Fibroblast of lung (primary cell): ENCODE measurements at places on chromosomes 11 and 22. TPM values are rescaled to one million over a fixed set of nuclear protein-coding genes. Genes with fewer than 3 reads are reported as not detected.

DNA sequence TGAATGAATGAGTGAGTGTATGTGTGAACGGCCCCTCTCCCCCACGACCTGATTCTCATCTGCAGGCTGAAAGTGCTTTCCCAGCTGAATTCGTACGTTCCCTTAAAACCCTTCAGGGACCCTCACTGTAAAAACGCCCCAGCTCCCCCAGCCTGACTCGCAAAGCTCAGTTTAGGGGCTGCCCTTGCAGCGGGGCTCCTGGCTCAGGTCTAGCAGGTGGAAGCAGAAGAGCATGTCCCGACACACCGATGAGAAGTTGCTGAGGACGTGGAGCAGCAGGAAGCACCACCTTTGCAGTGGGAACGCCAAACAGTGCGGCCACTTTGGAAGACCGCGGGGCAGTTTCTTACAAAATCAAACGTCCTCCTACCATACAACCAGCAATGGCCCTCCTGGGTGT lies 3.6 kb upstream of the MRPL23 start:
- DNase-seq: no peak

DNA sequence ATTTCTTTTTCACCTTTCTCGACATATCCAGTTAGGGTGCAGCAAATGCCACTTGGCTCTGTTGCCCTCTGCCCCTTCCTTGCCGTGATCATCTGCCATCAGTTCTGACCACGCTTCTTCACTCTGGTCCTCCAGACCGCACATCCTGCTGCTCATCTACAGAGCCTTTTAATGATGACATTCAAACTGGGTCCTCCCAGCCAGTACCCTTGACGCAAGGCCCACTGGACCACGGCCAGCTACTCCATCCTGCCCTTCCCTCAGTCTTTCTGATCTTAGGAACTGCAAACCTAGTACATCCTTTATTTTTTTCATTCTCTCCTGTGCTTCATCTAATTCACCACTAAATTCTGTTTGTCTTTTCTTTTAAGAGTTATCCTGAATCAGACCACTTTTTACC lies 551.8 kb downstream of the NTM start:
- DNase-seq: no peak

DNA sequence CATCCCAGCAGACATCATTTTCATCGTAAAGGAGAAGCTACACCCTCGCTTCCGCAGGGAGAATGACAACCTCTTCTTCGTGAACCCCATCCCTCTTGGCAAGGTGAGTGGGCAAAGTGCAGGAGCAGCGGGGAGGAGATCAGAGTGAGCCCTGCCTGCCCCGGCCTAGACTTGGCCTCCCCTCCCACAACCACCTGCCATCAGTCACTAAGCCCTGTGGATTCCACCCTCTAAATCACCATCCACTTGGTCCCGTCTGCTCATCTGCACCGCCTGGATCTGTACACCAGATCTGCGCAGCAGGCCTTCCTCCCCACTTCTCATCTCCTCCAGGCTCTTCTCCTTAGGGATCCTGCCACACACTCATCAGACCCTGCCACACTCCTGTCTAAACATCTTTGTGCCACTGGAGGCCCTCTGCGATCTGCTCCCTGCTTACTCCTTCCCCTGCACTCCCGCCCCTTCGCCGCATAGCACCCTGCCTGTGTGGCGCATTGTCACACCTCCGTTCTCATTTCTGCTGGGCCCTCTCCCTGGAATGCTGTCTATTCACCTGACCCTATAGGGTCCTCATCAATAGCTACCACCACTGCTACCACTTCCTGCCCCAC lies 14.2 kb downstream of the UCP2 start:
- no peak for DNase-seq

- DNase-seq: no peak
Measured at GRCh38 chr11:58639669-58640068, 17.2 kb downstream of the CNTF start.

CDON gene
- 2.3 and 10.7 TPM in 2 replicates for polyA plus RNA-seq

CRYBB2 gene
- polyA plus RNA-seq: not detected in 2 replicates

KRTAP5-1 gene
- polyA plus RNA-seq: not detected in 2 replicates

JAML gene
- polyA plus RNA-seq: not detected in 2 replicates
